ENCODE measurements at places on chromosomes 3 and 15.

DNA sequence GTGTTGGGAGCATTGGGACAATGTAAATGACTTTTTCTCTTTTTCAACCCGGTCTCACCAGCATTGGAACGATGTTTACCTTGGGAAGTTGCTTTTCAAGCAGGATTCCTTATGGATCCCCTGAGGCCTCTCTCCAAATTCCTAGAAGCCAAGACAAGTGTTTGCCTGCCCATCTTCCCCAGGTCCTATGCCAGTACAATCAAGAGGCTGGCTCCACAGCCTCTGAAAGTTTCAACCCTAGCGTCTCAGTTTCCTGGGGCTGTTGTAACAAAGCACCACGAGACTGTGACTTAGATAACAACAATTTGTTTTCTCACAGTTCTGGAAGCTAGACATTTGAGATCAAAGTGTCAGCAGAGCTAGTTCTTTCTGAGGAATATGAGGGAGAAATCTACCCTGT, 347.2 kb upstream of the UMPS start:
- no peak for DNase-seq

- DNase-seq = no peak
Measured at GRCh38 chr3:113271189-113271588, 59.8 kb downstream of the BOC start.

DNA sequence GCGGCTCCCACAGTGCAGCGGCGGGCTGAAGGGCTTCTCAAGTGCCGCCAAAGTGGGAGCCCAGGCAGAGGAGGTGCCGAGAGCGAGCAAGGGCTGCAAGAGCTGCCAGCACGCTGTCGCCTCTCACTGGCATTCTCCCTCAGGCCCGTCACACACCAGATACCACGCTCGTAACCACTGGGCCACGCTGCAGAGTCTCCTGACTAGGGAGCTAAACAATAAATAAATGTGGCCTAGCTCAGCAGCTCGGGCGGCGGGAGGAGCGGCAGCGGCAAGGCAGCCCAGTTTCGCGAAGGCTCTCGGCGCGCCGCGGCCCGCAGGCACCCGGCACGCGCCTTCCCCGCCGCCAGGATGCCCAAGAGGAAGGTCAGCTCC, 55.9 kb upstream of the FAM174B start:
- no peak for DNase-seq

DNA sequence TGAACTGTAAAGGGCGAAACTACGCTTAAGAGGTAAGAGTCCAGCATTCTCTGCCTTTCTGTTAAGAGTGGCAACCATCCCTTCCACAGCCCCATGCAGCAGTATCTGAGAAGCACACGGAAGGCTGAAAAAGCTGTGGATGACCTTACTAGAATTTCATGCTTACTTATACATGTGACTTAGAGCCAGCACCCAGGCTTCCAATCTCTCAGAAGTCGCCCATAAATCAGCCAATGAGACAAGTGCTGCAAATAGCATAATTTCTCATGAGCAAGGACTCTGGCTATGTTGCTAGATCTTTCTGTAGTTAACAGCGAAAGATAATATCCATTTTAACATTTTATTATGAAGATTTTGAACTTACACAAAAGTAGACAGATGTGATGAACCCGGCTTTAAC, 65.3 kb downstream of the IGF2BP2 start:
- DNase-seq = no peak

DNA sequence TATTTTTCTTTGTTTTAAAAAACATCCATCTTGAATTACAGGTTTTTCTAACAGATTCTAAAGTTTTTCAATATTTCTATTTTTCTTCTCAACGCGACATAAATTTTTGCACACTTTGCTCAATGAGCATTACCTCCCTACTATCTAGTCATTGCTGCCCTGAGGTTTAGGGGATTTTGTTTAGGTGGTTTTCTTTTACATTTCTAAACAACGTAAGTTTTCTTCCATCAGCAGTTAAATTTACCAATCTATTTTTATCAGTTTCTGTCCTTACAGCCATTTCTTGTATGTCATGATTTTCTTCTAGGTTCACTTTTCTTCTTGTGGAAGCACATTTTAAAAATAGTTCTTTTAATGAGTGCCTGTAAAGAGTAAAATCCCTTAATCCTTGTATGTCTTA, 49.2 kb upstream of the CCR2 start:
- no peak for DNase-seq

DNA sequence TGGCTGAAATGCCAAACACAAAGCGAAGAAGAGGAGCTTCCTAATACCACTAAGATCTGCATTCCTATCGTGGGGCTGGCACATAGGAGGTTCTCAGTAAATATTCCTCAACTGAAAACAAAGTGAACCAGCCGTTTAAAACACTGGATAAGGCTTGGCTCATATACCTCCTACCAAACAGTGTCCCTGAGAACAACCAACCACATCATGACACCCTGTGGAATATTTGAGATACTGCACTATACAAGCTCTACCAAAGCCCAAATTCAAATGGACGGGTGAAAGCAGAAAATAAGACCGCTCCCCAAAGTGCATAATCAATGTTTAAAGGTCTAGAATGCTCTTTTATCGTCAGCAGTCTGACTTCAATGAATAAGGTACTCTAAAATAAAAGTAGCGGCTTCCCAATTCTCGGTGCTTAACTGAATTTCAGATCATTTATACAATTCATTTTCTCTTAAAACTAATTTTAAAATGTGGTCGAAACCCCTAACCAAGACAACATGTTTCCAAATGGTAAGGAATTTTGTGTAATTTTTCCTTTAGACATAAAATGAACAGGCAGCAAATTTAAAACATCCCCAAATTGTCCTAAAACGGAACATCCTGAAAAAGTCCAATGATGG, 425.8 kb downstream of the ERC2 start:
- no peak for DNase-seq

DNA sequence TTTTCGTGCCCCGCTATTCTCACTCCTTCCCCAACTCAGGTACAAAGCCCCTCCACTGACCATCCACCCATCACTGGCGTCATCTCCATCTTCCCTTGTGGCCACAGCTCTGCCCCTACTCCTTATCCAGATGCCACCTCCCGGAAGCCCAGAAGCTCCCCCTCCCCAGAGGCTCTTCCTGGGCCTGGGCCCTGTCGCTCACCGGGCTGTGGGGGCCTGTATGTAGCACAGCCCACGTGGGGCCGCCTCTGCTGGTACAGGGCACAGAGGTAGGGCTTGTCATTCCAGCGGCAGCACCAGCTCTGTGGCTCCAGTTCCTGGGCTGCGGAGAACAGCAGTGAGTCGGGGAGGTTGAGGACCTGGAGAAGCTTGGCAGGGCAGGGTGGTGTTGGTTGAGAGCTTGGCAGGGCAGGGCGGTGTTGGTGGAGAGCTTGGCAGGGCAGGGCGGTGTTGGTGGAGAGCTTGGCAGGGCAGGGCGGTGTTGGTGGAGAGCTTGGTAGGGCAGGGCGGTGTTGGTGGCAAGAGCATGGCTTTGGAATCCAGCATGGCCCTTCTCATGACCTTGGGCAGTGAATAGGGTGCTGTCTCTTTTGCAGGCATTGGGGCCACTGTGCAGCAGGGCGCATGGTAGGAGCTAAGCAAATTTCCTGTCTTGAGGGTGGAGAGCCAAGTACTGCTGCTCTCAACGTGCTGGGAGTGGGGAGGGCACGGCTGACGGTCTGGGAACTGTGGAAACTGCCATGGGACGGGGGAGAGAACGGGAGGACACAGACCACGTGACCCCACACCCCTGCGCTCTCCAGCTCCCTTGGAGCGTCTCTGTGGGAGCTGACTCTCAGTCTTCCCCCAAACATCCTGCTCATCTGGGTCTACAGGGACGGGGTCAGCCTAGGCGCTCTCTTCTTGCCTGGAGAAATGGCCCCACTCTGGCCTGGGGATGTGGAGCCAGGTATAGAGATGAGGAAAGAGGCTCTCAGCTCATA, 43.4 kb downstream of the MUC20 start:
- no peak for DNase-seq

- no peak for DNase-seq
Measured at GRCh38 chr3:13002398-13003124, 70.7 kb downstream of the IQSEC1 start.

- no peak for DNase-seq
Measured at GRCh38 chr3:143896486-143896885, 48.2 kb upstream of the SLC9A9 start.

DNA sequence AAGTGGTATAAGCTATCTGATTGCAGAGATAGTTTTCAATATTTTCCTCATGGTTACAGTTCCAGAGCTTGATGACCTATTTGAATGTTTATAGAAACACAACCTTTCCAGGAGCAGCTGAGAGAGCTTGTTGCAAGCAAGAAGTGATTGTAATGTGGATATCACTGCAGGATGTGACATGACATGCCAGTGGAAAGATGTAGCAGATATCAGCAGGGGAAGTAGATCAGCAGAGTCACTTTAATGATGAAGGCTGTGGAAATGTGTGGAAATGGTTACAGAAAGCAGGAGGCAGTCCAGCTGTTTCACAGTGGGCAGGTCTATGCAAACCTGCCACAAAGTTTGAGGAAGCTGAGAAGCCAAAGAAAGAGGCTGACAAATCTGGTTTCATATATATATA, 21.0 kb downstream of the TMEM158 start:
- DNase-seq = no peak

GRCh38 chr15:65192016-65192415, 6.9 kb upstream of the CLPX start:
- DNase-seq = no peak

GRCh38 chr15:23913635-23914034, 226.5 kb upstream of the NDN start:
- no peak for DNase-seq

GRCh38 chr3:82055792-82056191, 294.3 kb upstream of the GBE1 start:
- no peak for DNase-seq

- no peak for DNase-seq
Measured at GRCh38 chr15:55907797-55908196, 85.6 kb downstream of the NEDD4 start.

DNA sequence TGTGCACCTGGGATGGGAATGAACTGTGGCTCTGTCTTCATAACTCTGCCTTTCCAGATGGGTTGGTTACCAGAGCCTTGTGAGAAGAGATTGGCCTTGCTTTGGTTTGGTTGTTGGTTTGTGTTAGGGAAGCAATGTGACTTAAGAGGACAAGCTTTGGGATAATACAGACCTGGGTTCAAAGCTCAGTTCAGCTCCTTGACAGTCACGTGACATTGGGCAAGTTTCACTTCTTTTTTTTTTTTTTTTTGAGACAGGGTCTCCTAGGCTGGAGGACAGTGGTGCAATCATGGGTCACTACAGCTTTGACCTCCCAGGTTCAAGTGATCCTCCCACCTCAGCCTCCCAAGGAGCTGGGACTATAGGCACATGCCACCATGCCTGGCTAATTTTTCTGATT, 42.7 kb downstream of the CORO2B start:
- no peak for DNase-seq

DNA sequence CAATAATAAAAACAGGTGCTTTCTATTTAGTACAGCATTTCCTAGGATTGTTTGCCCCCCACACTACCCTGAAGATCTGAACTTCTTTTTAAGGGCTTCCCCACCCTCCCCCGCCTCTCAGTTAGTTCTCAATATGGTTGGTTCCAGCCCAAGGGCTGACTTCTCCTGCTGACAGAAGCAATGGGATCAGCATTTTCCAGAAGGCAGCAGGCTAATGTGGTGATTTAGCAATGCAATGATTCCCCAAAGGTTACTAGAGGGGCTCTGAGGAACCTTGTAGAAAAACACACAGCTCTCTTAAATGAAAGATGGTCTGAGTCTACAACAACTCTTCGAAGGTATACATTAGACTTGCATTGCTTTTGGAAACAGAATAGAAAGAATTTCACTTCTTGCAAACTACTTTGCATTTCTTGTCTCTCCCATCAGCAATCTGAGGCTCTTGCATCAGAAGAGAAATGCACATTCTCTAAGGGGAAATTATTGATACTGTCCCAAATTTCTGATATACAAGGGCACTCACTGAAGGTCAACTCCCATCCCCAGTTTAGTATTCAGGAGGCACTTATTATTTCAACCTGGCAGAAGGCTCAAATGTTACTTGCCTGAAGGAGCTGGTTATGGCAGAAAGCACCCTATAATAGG, 30.3 kb downstream of the FGF12 start:
- DNase-seq = no peak

- no peak for DNase-seq
Measured at GRCh38 chr15:100160953-100161352, 180.8 kb downstream of the ADAMTS17 start.

DNA sequence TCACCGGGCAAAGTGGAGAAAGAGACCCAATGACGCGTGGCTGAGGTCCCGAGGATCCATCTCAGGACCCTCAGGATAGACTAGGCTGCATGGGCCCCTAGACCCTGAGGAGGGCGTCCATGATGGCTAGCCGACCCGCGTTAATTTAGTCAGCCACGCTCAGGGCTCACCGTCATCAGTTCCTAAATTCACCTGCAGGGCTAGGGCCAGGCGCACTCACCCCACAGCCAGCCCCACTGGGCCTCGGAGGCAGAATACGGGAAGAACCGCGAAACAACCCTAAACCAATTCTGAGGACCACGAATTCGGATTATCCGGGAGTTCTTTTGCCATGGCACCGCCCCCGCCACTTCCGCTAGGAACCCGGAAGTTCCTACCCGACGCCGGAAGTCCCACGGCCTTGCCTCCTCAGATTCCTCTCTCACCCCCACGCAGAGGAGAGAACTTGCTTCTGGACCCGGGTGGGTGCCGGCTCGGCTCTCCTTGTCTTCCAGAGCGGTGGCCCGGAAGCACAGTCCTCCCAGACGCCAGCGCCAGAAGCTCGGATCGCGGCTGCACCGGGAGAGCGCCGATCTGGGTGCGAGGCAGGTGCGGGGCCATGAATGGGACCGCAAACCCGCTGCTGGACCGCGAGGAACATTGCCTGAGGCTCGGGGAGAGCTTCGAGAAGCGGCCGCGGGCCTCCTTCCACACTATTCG, at the start of the genes EAF1 and METTL6:
Gene EAF1 (plus strand): TSS at position 417 of the 699 bp plus-strand sequence. CDS start 182 bp downstream, at position 599.
Gene METTL6 (minus strand): TSS at position 363 of the 699 bp plus-strand sequence. CDS start 1,033 bp downstream, outside the sequence.
- peak; percentile 84 for DNase-seq

- DNase-seq = no peak
Measured at GRCh38 chr15:35252351-35252865, 167.3 kb upstream of the NANOGP8 start.

DNA sequence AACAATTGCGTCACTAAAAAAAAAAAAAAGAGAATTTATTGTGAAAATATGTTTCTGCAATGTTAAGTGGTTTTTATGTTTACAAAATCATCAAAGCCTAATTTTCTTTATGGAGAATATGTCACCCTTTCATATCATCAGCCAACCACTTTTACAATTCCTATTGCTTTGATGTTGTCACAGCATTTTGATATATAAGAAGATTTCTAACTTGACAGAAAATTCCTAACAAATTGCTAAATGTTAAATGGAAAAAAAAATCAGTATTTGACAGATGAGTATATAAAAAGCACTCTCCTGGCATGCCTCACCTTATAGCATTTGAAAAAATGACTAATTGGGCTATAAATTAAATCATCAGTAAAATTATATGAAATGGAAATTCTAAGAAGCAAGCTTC, 1457.3 kb upstream of the ALCAM start:
- DNase-seq = no peak

DNA sequence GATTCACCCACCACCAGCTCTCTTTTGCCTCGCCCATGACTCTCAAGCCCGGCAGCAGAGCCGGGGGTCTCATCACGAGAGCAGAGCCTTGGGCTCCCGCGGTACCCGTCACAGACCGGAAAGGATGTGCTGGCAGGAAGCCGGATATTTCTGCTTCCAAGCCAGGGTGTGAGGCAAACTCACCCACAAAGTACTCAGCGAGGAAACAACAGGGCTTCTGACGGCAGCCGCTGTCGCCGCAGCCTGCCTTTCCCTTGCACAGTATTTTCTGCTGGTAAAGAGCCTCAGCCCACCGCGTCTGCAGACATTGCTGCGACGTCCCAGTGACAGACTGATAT, 119.9 kb downstream of the NSMCE3 start:
- no peak for DNase-seq
